ENCODE measurements at places on chromosomes 6 and 20. TPM values are rescaled to one million over a fixed set of nuclear protein-coding genes. Genes with fewer than 3 reads are reported as not detected.
A peak's percentile ranks its signal among the peaks of the same experiment; 100 is the strongest.

The LHFPL5 gene
- not detected for total RNA-seq

The ZSCAN31 gene
- 2.0 TPM for total RNA-seq

The MYBL2 gene
- 17.0 TPM for total RNA-seq

The FOXP4 gene
- total RNA-seq = 17.9 TPM

The SGK2 gene
- total RNA-seq = not detected

The FAM209B gene
- total RNA-seq = not detected

The RPP40 gene
- 16.1 TPM for total RNA-seq

The TASP1 gene
- total RNA-seq = 6.0 TPM

The MTG2 gene
- 31.6 TPM for total RNA-seq

The TXLNB gene
- total RNA-seq = 0.07 TPM

The ATP6V1G2 gene
- 2.9 TPM for total RNA-seq

The ADGRF5 gene
- 0.26 TPM for total RNA-seq

GRCh38 chr6:141965016-141965545, 167.6 kb upstream of the GJE1 start:
- DNase-seq = no peak

GRCh38 chr6:134458857-134459657, 141.1 kb upstream of the SGK1 start:
- no peak for DNase-seq

DNA sequence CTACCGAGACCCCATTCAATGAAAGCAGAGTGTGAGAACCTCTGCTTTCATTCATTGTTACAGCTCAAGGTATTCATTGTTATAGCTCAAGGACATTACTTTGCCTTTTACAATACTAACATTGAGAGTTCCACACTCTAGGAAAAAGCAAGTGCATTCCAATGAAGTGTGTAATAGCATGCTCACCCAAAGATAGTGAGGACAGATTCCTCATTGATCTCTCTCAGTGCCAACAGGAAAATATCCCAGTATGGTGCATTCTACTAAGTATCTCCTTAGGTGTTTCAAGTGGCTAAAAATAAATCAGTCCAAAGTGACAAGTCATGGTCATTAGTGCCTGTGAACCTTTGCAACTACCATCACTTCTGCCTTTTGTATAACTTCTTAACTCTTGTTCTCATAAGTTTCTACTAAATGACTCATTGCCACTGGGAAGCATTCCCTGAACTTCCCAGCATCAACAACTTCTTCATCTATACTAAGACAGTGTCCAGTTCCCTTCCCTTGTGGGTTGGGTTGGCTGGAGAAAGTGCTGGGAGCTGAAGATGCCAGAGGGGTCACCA, 140.7 kb upstream of the STXBP5 start:
- peak; percentile 58 for DNase-seq

- peak; percentile 23 for DNase-seq
These were observed 52.5 kb upstream of the SLC22A23 start for GRCh38 chr6:3509336-3509735.

- DNase-seq = peak; percentile 89
These were observed 117.5 kb downstream of the GPX5 start for GRCh38 chr6:28643017-28643740.

DNA sequence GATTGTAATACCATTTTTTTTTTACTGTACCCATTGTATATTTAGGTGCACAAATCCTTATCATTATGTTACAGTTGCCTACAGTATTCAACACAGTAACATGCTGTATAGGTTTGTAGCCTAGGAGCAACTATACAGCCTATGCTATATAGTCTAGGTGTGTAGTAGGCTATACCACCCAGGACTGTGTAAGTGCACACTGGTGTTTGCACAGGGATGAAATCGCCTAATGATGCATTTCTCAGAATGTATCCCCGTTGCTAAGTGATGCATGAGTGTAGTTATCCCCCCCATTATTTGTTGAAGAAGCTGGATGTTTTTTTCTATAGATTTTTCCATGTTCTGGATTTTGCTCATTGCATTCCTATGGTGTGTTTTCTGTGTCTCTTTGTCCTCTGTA, 12.9 kb downstream of the RALY start:
- no peak for DNase-seq

GRCh38 chr20:23224806-23225205, 125.8 kb upstream of the NXT1 start:
- no peak for DNase-seq

GRCh38 chr6:160737934-160738333, 35.9 kb downstream of the PLG start:
- no peak for DNase-seq

GRCh38 chr6:142489722-142490610, 188.2 kb downstream of the ADGRG6 start:
- no peak for DNase-seq

- DNase-seq = no peak
These were observed 391.2 kb upstream of the MAP3K7 start for GRCh38 chr6:90978046-90978445.

- DNase-seq = peak; percentile 59
These were observed 2.5 kb downstream of the IP6K3 start for GRCh38 chr6:33744001-33744848.

- peak; percentile 0 for DNase-seq
These were observed 248.9 kb upstream of the FOXQ1 start for GRCh38 chr6:1062786-1063545.

DNA sequence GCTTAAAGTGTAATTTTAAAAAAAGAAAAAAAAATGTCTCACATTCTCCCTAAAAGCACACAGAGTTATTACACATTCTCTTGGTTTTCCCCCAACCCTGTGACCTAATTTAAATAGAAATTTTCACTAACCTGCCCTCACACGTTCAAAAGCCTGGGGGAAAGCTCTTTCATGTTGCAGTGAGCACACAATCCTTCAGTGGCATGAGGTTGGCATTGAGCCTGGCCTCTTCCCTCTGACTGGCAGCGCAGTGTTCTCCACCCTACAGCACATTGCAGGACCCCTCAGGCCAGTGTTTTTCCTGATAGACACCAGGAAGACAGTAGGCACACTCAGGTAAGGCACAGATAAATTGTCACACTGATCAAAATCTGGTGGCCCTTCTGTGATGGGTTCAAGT, 34.1 kb downstream of the TNFRSF21 start:
- DNase-seq = no peak

- DNase-seq = peak; percentile 77
These were observed 69.6 kb downstream of the JAG1 start for GRCh38 chr20:10603971-10604864.

DNA sequence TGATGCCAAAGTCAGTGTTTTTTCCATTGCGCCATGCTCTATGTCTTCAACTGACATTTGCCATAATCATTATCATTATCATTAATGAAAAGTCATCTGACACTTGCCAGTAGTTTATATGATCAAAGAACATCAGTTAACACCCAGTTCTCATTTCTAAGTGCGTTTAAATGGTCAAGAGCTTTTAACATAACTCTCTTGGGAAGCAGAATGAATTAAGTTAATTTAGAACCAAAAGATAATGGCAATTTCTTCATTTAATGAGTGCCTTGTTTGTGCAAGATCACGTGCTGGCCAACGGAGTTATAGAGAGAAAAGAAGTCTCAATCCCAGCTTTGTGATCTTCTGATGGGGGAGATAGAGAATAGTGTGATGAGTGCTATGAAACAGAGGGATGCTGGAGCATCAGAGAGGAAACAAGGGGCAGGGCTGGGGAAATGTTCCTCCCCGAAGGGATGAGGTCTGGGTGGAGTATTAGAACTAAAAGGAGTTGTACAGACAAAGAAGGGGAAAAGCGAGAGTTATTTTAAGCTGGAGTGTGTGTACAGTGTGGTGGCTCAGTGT, 20.3 kb downstream of the ANKS1A start:
- no peak for DNase-seq

DNA sequence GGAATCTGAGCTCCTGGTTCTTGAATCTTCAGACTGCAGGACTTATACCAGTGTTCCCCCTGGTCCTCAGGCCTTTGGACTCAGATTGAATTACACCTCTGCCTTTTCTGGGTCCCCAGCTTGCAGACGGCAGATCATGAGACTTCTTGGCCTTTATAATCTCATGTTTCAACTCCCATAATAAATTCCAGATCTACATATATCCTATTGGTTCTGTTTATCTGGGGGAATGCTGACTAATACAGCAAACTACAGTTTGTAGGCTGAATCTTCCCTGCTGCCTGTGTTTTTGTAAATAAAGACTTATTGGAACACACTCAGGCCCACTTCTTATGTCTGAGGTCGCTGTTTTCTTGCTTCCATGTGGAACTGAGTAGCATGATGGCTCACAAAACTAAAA, 184.7 kb downstream of the HDGFL1 start:
- DNase-seq = no peak

DNA sequence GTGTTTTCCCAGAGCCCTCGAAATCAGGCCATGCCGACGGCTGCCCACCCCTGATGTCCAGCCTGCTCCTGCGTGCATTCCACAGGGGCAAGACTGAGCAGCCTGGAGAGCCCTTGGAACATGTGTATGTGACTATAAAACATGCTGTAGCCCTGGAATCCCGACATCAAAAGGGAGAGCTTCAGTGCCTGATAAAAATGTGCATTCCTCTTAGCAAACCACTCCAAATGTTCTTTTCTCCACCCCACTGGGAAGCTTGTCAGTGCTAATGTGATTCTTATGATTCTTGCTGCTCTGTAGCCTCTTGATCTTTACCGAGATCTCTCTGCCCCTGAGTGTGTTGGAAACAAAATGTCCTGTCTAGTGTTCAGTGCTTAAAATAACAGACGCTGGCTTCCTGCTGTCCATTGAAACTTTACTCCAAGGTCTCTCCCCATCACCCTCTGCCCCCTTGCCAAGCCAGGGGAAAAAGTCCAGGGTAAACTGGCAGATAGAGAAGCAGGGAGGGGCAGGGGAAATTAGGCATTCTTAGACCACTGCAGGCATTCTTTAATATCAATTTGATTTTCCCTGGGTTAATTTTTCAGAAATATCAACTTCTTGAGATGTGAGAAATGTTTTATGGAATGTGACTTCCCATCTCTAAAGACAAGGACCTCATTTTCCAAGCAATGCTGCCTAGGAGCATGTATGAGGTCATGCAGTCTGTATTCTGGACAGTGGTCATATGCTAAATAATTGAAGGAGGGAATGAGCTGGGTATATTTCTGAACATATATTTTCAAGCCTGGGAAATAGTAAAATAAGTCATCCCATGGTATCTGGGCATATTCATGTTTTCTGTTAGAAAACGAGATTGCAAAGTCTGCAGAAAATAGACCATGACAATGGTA, 73.8 kb upstream of the ISM1 start:
- DNase-seq = no peak

GRCh38 chr6:43468748-43469681, 8.4 kb upstream of the TJAP1 start:
- no peak for DNase-seq

GRCh38 chr20:11186301-11187008, 512.7 kb upstream of the JAG1 start:
- no peak for DNase-seq

DNA sequence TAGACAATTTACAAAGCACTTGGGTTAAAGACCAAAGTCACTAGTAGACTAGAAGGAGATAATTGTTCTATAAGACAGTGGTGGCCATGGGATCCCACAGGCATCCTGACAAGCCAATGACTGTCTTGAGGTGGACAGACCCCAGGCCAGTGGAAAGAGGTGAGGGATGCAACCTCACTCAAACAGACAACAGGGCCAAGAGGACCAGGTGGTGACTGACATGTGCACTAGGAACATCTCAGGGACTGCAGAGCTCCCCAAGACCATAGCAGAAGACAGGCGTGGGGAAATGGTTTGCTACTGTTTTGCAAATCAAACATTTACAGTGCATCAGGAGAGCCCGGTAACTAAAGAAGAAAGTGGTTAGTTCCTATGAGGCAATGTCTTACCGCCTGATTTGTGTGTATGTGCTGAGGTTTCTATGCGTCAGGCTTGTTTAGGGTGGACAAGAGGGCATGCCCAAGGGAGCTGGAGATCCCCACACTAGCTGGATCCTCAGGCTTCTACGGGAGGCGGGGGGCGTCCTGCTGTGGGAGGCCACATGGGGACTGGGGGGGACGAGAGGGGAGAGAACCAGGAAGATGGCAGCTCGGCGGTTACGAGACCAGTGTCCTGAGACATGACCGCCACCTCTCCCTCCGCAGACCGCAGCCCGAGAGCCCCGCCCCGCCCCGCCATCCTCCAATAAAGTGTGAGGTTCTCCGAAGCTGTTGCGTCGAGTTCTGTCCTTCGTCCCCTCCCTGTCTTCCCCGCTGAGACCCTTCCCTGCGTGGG, 623 bp upstream of the MRPS26 start:
- peak; percentile 64 for DNase-seq

GRCh38 chr20:50655311-50655880, 35.9 kb downstream of the RIPOR3 start:
- DNase-seq = peak; percentile 53

DNA sequence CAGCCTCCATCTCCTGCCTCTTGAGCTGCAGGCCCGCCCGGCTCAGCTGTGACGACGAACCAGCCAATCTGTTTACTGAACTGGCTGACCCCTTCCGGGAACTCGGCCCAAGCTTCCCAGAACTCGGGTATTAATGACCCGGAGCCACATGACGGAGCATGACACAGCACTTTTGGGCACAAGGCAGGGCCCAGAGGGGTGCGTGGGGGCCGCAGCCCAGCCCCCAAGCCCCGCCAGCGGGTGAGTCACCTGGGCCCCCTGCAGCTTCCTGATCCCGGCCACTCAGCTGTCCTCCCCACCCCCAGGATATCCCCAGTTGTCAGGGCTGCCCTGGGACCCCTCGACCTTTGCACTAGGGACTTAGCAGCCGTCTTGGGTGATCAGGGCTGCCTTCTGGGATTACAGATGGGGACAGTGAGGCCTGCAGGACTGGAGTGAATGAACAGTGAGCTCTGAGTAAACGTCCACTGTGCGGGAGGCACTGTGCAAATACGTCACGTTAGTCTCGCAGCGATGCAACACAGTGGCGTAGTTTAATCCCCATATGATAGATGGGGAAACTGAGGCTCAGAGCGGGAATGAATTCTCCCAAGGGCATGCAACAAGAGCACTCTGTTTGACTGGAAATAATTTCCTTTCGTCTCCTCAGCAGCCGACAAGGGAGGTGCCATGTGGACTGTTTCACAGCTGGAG, 102.1 kb downstream of the CEBPB start:
- peak; percentile 90 for DNase-seq

GRCh38 chr6:50791900-50792508, 26.7 kb upstream of the TFAP2B start:
- peak; percentile 24 for DNase-seq

GRCh38 chr20:24160563-24161281, 172.1 kb upstream of the GGTLC1 start:
- peak; percentile 59 for DNase-seq

Measured in HFFc6 (cell line).